ENCODE measurements at places on chromosomes 3 and 15. TPM values are rescaled to one million over a fixed set of nuclear protein-coding genes. Genes with fewer than 3 reads are reported as not detected.

GRCh38 chr3:150264561-150265279 lies 143.4 kb upstream of the TSC22D2 start:
- no peaks in the 10 kb centered on the region for H3K27me3 ChIP-seq
- H3K27ac ChIP-seq = no peak overlapping the region
- no peaks in the 10 kb centered on the region for H3K4me1 ChIP-seq
- H3K36me3 ChIP-seq = no peaks in the 10 kb centered on the region
- no peak for DNase-seq

DNA sequence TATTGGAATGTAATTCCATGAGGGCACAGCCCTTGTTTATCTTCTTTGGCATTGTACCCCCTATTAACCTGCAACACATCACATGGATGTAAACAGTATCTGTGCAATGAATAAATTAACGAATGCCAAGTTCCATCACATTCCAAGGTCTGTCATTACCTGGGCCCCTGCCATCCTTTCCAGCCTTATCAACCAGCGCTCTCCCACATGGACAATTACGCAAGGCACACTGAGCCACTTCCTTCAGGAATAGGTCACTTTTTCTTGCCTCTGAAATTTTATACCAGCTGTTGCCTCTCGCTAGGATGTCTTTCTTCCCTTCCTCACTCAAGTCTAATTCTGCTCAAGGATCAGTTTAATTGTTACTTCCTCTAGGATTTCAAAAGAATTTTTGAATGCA lies 1051.8 kb upstream of the CFAP20DC start:
- H3K4me1 ChIP-seq = no peaks in the 10 kb centered on the region
- H3K36me3 ChIP-seq = no peaks in the 10 kb centered on the region
- no peak overlapping the region for H3K4me3 ChIP-seq

DNA sequence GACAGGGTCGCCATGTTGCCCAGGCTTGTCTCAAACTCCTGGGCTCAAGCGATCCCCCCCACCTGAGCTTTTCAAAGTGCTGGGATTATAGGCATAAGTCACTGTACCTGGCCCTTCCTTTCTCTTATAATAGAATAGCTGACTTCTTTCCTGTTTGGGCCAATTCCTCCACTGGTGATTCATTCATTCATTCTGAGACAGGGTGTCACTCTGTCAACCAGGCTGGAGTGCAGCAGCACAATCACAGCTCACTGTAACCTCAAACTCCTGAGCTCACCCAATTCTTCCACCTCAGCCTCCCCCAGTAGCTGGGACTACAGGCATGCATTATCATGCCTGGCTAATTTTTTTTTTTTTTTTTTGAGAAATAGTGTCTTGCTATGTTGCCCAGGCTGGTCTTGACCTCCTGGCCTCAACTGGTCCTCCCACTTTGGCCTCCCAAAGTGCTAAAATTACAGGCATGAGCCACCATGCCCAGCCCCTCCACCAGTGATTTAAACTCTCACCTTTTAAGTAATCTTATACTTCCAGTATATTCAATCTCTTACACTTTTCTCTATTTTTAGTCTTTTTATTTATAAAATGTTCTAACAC lies 20.9 kb downstream of the GNB4 start:
- no peak overlapping the region for H3K27ac ChIP-seq
- no peaks in the 10 kb centered on the region for H3K36me3 ChIP-seq
- H3K27me3 ChIP-seq = no peaks in the 10 kb centered on the region
- peaks cover 10% of the 10 kb centered on the region for H3K4me1 ChIP-seq

DNA sequence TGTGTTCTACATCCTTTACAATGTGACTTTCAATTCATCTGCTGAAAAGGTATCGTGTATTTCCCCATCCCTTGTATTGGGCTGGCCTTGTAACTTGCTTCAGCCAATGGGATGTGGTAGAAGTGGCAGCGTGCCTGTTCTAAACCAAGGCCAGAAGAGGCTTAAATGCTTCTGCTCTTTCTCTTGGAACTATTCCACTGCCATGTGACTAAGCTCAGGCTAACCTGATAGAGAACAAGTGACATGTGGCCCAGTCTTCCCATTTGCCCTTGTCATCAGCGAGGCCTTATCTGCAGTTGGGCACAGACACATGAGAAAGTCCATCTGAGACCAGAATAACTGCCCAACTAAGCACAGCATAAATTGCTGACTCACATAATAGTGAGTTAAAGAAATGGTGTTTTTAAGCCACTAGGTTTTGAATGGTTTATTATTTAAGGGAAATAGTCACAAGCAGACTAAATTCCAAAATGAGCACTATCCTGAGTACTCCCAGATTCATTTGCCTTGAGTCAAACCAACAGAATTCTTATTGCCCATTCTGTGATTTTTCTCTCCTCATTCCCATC lies 230.2 kb downstream of the CPNE4 start:
- no peaks in the 10 kb centered on the region for H3K36me3 ChIP-seq
- no peak overlapping the region for H3K27ac ChIP-seq
- peaks cover 3% of the 10 kb centered on the region for H3K27me3 ChIP-seq
- no peaks in the 10 kb centered on the region for H3K4me1 ChIP-seq

Gene ATP8B4
- not detected for total RNA-seq

DNA sequence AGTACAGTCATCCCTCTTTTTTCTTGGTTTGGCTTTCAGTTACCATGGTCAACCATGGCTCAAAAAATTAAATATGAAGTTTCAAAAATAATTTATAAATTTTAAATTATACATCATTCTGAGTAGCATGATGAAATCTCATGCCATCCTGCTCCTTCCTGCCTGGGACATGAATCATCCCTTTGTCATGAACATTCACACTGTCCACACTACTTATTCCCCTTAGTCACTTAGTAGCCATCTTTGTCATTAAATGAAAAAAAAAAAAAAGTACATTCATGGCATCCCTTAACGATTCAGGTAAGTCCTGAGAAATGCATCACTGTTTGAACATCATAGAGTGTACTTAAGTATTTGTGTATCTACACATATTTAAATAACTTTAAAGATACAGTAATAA lies 1046.3 kb downstream of the ROBO2 start:
- no peak overlapping the region for H3K4me3 ChIP-seq
- no peaks in the 10 kb centered on the region for H3K4me1 ChIP-seq
- no peak for DNase-seq

DNA sequence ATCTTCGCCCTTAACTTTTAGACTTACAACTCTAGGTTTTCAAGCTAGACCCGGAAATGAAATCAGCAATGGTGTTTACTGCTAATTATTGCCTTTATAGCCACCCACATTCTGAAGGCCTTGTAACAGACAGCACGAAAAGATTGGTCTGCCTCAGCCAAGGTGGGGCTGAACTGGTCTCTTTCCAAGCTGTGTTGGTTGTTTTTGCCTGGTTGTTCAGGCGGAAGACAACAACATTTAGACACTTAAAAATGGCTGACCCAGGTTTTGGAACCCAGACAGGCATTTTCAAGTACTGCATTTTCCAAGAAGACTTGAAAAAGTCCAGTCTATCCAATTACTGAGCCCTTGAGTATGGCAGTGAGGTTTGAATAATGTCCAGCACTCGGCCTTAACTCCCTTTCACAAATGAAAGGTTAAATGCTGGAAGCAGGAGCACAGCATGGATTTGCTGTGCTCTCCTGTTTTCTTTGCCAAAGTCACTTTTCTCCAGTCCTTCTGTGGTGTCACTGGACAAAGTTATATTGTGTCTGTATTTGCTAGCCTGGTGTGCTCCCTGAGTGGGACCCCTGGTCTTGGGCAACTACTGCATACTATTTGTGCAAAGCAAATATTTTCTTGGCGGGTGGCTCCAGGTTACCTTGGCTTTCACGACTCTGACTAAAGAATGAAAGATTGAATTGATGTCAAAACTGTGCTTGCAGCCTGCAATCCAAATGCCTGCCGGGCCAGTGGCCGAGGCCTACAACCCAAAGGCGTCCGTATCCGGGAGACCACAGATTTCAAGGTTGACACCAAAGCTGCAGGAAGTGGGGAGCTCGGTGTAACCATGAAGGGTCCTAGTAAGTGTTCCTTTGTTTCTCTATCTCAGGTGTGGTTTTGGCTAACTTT lies 93.5 kb downstream of the FLNB start:
- peaks cover 69% of the 10 kb centered on the region for H3K36me3 ChIP-seq
- no peak for DNase-seq
- no peak overlapping the region for H3K4me3 ChIP-seq
- H3K4me1 ChIP-seq = peaks cover 4% of the 10 kb centered on the region
- no peak overlapping the region for H3K27ac ChIP-seq
- no peaks in the 10 kb centered on the region for H3K27me3 ChIP-seq

DNA sequence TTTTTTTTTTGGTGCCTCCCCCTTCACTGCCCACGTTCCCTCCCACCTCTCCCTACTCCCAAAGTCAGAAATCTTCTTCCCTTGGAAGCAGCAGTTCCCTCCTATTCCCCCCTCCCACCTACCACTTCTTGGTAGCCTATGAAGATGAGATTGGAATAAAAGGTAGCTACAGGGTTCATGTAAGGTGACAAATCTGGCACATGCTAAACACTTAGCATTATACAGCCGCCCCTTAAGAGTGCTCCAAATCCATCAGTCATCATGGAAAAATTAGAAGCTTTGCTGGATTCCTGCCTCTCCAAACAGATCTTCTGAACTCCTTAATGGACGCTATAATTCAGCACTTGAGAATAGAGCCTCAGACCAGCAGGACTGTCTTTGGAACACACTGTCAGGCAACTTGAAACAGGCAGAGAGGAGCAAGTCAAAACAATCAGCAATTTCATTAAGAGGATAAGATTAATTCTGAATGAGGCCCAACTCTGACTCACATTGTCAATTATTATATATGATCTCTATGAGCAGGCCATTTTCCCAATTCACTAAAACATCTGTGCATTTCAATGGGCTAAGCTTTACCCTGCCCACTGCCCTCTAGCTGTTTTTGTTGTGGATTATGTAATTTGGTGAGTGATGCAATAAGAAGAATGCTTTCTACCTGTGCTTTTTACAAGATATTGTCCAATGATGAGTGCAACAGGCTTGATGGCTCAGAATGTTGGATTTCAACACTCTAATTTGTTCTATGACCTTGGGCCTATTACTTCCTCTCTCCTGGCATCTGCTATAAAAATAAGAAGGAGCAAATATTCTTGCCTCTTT lies 34.6 kb upstream of the SPRED1 start:
- H3K27ac ChIP-seq = no peak overlapping the region
- DNase-seq = no peak
- no peak overlapping the region for H3K4me3 ChIP-seq
- H3K27me3 ChIP-seq = peaks cover 17% of the 10 kb centered on the region
- no peaks in the 10 kb centered on the region for H3K36me3 ChIP-seq

DNA sequence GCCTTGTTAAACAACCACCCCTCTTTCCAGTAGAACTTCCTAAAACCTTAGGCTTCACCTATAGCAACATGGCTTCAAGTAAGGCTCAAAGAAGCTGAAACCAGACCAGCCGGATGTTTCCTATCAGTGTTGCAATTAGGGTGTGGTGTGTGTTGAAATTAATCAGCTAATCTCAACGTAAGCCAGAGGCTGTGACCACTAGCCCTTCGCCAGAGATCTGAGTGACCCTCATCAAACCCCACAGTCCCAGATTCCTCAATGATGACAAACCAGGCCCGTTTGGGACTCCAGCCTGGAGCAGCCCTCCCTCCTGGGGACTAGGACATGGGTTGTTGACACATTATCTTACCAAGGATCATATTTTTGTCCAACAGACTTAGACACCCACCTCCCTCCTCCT lies 27.3 kb downstream of the CYP11A1 start:
- no peak for DNase-seq
- H3K36me3 ChIP-seq = no peaks in the 10 kb centered on the region
- no peak overlapping the region for H3K4me3 ChIP-seq
- no peaks in the 10 kb centered on the region for H3K27me3 ChIP-seq

DNA sequence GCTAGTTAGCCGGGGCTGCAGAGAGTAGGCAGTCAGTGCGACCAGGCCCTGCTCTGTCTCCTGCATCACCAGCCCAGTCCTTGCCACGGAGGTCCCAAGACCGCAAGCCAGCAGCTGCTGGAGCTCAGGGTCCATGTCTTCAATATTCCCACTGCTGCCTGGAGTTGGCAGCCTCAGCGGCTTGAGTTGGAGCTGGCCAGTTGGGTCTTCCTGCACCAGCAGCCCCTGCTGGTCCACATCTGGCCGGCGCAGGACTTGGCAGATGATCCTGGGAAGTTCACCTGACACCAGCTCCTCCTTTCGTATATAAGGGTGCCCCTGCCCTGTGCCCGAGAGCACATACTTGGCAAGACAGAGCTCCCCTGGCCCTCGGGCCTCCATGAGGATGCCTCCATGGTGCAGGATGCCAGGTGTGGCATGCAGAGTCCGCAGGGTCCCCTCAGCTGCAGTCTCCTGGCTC lies 5.7 kb downstream of the XIRP1 start:
- no peaks in the 10 kb centered on the region for H3K4me1 ChIP-seq
- H3K36me3 ChIP-seq = no peaks in the 10 kb centered on the region
- DNase-seq = no peak
- H3K27me3 ChIP-seq = no peaks in the 10 kb centered on the region
- no peak overlapping the region for H3K27ac ChIP-seq

DNA sequence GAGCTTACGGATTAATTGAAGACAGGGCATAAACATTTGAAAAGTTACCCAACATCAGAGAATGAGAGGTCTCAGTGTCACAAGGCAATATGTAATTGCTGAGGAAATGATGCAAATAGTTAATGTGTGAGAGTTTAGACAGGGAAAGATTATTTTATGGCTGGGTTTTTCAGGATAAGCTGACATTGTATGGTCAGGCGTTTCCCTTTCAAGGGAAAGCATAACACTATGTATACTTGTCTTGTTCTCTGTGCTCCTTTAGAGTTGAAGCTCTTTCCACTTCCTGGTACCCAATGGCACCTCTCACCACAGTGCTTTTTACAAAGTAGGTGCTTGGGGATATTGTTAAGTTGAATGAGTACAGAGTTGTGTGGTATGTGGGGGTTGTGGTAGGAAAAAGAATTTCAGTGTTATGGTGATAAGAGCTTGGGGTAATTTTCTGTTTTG lies 19.9 kb downstream of the IQGAP1 start:
- H3K27ac ChIP-seq = peak overlapping the region; percentile 71
- no peaks in the 10 kb centered on the region for H3K36me3 ChIP-seq
- DNase-seq = peak; percentile 90
- H3K27me3 ChIP-seq = no peaks in the 10 kb centered on the region

GRCh38 chr3:11088831-11089230 lies 65.5 kb upstream of the HRH1 start:
- DNase-seq = no peak
- H3K27ac ChIP-seq = no peak overlapping the region
- H3K4me1 ChIP-seq = no peaks in the 10 kb centered on the region
- H3K36me3 ChIP-seq = no peaks in the 10 kb centered on the region

GRCh38 chr3:5047764-5048419 lies 68.7 kb downstream of the BHLHE40 start:
- no peaks in the 10 kb centered on the region for H3K27me3 ChIP-seq
- H3K4me3 ChIP-seq = no peak overlapping the region
- H3K4me1 ChIP-seq = no peaks in the 10 kb centered on the region

GRCh38 chr15:56772868-56773639 lies 39.7 kb upstream of the ZNF280D start:
- H3K4me3 ChIP-seq = no peak overlapping the region
- H3K27ac ChIP-seq = no peak overlapping the region
- H3K4me1 ChIP-seq = peaks cover 18% of the 10 kb centered on the region
- no peaks in the 10 kb centered on the region for H3K36me3 ChIP-seq

DNA sequence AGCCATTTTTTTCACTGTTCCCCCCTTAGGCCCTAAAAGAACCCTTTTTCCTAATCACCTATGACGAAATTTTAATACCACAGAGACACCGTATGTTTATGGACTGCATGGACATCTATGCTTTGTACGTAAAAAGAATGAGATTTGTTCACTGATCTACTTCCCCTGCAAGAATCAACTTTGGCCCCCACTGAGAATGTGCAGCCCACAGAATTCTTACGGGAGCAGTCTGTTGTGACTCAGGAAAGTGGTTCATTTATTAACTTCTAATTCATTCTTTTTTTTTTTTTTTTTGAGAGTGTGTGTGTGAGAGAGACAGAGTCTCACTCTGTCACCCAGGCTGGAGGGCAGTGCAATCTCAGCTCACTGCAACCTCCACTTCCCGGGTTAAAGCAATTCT lies 17.6 kb downstream of the EIF4E3 start:
- H3K4me3 ChIP-seq = no peak overlapping the region
- H3K27me3 ChIP-seq = peaks cover 2% of the 10 kb centered on the region
- H3K4me1 ChIP-seq = peaks cover 11% of the 10 kb centered on the region
- no peak overlapping the region for H3K27ac ChIP-seq
- no peaks in the 10 kb centered on the region for H3K36me3 ChIP-seq
